Midbrain (tissue), 1 donor: ENCODE measurements at places on chromosomes 3 and 15.

DNA sequence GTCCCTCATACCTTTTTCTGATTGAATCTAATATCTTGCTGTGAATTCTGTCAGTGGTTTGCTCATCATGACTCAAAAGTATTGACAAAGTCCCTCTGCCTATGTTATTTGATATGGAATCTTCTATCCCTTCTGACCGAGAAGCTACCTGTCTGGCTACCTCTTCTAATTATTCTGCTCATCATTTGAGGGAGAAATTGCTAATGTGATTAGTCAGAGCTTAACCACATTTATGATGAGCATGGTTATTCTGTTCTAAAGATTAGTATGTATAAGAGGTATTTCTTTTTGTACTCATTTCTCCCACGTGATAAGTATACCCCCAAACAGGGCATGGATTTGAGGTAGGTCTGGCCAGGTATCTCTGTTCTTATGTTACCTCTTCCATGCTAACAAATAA is 428.4 kb upstream of the KCNMB2 start:
- DNase-seq, result no peak

DNA sequence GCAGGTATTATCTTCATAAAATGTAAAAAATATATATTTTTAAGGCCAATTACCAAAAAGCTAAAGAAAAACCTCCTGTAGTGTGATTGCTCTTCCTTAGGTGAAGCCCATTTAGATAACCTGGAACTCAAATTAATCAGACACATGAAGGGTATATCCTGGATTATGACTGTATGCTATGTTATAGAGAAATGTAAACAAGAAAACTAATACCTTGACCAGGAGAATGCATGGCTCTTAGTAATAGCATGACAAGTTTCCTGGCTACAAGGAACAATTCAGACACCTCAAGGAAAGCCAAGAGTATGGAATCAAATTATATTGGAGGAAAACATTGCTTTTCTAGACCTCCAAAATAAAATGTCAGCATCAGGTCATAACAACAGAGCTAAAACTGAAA is 14.0 kb upstream of the CFAP161 start:
- DNase-seq, result no peak

GRCh38 chr3:14411166-14411526 is 8.7 kb downstream of the SLC6A6 start:
- DNase-seq, result no peak

GRCh38 chr3:67688231-67688630 is 33.8 kb upstream of the SUCLG2 start:
- DNase-seq, result no peak

DNA sequence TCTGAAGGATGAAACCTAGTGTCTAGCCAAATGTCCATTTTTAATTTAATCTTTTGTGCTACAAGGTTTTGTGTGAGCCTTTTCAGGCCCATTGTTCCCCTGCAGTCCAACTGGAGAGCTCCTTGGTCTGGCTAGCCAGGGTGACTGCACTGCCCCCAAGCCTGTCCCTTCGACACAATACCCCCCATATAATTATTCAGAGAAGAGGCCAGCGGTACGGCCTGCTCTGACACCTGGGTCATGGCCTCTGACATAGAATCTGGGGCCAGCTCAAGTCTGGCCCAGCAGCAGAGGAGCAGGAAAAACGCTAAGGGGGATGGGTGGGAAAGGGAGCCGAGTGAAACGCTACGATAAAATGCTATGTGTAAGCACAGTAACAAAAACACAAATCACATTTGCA is 64.2 kb upstream of the PYGO1 start:
- peak; percentile 22 for DNase-seq

DNA sequence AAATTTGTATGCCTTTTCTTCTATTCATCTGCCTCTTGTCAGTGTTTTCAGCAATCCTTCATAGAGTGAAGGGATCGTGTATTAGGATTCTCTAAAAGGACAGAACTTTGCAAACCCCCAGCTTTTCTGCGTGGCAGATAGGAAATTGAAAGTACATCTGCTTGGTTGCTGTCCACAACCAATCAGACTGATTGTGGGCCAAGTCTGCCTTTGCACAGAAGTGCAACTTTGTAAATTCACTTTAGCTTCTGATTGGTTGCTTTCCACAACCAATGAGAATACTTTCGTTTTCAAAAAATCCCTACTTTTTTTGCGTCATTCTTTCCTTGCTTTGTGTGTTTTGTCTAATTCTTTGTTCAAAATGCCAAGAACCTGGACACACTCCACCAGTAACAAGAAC is 847.4 kb downstream of the FHIT start:
- no peak for DNase-seq

- DNase-seq, result no peak
Measured at GRCh38 chr15:41285285-41285684, 47.1 kb downstream of the OIP5 start.

DNA sequence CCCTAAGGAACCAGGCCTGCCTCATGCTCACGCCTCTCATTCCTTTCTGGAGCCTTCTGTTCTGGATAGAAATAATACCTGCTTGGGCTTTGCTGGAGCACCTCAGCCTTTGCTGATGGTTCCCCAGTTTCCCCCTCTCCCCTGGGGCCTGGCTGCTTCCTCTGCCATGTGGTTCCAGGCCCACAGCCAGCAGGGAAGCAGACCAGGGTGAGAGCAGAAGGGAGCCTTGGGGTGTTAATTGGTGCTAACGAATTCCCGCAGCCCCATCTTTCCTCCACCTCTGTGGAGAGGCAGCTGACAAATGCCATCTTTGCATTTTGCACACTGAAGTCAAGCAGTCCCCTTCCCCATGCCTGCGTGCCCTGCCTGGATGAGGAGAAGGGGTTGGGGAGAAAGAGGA is 13.1 kb upstream of the CORO2B start:
- no peak for DNase-seq

GRCh38 chr3:108131475-108132134 is 40.8 kb upstream of the CD47 start:
- DNase-seq, result no peak

GRCh38 chr15:55853134-55853533 is 110.2 kb upstream of the PRTG start:
- DNase-seq, result no peak

DNA sequence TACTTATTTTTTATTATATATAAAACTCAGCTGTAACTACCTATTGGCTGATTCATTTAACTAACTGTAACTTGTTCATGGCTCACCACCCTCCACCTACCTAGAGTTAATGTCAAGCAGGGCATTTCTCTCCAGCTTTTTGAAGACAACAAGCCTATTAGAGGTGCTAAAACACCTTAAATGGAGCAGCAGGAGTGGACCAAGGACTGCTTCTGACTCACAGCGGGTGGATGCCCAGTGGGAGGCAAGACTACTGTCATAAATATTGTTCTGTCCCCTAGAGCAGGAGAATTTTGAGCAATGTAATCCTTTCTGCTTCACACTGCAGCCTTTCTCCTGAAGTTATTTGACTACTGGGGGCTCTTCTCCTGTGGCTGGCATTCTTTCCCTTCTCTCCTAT is 146.9 kb downstream of the CLSTN2 start:
- DNase-seq, result no peak

DNA sequence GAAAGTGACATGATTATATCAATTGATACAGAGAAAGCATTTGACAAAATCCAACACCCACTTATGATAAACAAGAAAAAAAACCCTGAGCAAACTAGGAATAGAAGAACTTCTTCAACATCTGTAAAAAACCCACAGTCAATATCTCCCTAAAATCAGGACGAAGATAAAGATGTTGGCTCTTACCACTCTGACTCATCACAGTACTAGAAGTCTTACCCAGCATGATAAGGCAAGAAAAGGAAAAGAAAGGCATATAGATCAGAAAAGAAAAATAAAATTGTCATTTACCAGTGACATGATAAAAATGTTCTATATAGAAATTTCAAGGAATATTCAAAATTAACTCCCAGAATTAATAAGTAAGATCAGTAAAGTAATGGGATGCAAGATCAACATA is 7.2 kb upstream of the FBXW12 start:
- no peak for DNase-seq

GRCh38 chr15:79598639-79599038 is 166.5 kb downstream of the MINAR1 start:
- no peak for DNase-seq

DNA sequence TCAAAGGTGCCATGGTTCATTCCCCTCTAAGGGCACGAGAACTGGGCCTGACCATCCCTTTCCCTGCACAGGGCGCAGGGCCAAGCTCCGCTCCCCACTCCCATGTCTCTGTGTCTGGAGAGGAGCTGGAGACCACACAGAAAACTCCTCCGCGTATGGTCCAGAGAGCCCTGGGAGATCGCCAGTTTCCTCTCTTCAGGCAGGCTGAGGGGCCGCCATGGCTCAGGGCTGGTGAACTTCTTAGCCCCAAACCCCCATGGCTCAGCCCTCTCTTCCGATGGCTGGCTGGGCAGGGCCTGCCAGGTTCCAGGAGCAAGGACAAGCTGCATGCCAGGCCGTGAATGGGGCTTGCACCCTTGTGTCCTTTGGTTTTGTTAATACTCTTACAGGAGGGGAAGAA is 52.9 kb downstream of the EXOG start:
- DNase-seq, result no peak

GRCh38 chr15:66400351-66400774 is 13.7 kb downstream of the MAP2K1 start:
- DNase-seq, result no peak

DNA sequence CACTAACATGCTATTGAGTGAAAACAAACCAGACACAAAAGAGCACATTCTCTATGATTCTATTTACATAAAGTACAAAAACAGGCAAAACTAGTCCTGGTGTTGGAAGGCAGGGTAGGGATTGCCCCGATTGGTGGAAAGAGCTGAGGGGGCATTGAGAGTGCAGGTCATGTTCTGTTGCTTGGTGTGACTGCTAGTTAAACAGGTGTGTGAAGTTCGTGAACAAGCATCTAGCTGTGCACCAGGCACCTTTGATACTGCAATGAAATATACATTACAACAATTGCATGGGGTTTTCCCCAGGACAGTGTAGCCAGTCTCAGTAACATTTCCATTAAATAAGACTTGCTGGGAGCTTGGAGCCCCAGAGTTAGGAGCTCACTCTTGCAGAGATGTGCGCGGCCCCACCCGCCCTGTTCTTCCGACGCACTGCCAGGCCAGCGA is 26.3 kb upstream of the THRB start:
- no peak for DNase-seq

GRCh38 chr3:133459400-133459799 is 59.5 kb downstream of the BFSP2 start:
- peak; percentile 10 for DNase-seq

DNA sequence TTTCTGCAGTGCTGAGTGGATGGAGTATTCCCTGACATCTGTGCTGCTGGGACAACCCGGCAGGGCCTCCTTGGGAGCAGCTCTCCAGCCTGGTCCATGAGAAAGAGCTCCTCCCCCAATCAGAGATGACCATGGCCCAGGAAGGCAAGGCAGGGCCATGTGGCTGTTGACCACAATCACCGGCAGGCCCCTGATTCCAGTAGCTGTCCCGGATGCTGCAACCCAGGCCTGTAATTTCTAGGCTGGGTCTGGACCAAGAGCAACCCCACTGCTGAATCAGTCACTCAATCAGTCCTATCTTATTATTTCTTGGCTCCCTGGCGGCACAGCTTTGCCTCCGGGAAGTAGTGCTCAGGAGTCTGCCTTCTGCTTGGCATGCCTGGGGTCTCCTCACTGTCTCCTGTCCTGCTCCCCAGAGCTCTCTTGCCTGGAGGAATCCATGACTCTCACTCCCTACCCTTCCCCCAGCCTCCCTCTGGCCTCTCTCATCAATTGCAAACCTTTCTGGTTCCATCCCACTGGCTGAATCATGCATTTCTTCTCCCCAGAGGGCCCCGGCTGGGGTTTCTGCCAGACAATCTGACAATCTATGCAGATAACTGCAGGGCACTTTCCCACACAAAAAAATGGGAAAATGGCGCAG is 32.6 kb upstream of the ITGA11 start:
- DNase-seq, result no peak

DNA sequence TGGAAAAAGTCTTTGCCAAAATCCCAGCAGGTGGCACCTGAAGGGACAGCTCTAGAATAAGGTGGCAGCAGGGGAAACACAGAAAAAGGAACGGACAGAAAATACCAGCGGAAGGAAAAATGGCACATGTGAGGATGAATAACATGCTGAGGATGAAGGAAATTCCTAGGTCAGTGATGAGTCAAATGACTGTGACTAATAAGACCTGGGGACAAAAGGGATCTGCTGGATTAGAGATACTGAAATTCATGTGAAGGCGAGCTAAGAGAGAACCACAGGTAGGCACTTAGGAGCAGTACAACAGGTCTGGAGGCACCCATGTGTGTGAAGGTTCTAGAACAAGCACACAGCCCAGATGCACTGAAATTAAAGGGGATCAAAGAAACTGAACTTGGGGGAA is 482.5 kb downstream of the FOXP1 start:
- DNase-seq, result no peak

GRCh38 chr3:146712806-146713205 is 107.7 kb upstream of the PLSCR5 start:
- DNase-seq, result no peak

DNA sequence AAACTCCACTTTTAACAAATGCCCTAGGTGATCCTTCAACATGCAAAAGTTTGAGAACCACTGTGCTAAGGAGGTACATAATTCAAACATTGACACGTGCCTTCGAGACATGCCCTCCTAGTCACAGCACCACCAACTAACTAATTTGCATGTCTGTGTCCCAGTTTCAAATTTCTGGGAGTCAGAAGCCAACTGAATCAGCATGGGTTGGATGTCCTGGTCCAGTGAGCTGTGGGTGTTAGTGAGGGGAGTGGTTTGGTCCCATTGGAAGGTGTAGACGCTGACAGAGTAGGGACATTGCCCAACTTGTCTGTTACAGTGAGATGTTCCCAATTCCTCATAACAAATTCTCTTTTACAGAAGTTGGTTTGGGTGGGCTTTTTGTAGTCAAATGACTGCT is 67.3 kb upstream of the ADPGK start:
- DNase-seq, result no peak

DNA sequence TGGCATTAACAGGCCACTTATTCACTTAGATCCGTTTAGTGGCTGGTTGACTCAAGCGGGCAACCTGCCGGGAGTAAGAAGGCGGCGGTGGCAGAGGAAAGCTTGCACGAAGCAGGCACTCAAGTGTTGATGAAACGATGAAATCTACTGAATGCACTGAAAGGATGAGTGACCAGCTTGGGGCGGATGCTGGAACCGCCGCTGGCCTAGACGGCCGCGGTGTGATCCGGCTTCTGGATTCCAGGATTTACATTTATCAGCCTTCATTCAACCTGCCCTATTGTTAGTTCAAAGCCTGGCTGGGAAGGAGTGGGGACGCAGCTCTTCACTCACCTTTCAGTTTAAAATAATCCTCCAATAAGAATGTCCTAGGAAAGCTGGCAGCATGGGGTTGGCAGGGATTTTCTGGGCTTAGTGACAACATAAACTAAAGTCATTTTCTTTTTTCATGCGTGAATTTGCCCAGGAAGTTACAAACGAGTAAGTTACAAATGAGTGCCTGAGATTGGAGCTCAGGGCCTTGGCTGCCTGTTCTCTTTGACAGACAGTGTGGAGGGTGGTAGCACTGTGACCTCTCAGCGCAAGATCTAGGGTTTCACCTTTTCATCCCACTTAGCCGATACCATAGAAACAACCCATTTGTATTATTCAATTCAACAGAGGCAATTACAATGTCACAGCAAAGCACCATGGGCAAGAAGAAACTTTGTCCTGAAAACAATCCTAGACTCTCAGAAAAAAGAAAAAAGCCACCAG is 1.1 kb upstream of the PLCH1 start:
- peak; percentile 29 for DNase-seq
